ENCODE measurements at places on chromosomes 13 and 19.

GRCh38 chr13:72316716-72317115, 410.7 kb downstream of the MZT1 start:
- no peak for DNase-seq

GRCh38 chr13:26476782-26477142, 80.7 kb upstream of the WASF3 start:
- DNase-seq, result no peak

DNA sequence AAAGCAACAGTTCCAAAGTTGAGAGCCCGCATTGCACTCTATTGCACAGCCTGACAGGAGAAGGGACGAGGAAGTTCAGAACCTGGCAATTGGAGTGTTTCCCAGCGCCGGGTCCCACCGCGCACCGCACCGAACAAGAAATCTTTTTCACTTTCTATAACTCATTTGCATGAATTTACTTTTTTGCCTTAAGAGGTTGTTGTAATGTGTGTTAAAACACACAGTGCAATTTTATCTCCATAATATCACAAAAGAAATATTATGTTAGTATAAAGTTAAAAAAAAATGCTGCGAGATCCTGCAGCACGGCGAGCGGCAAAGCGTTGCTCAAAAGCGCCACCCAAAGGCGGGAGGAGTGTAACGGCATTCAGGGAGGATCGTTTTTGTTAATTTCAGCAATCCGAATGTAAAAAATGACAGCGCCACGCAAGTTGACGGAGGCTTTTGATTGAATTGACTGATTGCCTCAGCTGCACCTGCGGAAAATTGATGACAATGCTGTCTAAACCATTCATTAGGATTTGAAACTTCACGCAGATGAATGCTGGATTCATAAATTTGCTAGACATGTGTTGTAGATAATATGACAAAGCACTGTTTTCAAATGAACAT, 303.6 kb upstream of the ZNF507 start:
- DNase-seq, result no peak

GRCh38 chr19:16637535-16637934, 9.5 kb upstream of the MED26 start:
- no peak for DNase-seq

GRCh38 chr13:104318121-104318520, 1251.9 kb upstream of the SLC10A2 start:
- DNase-seq, result no peak

- DNase-seq, result no peak
These were observed 70.2 kb upstream of the XPO4 start for GRCh38 chr13:20972731-20973130.

DNA sequence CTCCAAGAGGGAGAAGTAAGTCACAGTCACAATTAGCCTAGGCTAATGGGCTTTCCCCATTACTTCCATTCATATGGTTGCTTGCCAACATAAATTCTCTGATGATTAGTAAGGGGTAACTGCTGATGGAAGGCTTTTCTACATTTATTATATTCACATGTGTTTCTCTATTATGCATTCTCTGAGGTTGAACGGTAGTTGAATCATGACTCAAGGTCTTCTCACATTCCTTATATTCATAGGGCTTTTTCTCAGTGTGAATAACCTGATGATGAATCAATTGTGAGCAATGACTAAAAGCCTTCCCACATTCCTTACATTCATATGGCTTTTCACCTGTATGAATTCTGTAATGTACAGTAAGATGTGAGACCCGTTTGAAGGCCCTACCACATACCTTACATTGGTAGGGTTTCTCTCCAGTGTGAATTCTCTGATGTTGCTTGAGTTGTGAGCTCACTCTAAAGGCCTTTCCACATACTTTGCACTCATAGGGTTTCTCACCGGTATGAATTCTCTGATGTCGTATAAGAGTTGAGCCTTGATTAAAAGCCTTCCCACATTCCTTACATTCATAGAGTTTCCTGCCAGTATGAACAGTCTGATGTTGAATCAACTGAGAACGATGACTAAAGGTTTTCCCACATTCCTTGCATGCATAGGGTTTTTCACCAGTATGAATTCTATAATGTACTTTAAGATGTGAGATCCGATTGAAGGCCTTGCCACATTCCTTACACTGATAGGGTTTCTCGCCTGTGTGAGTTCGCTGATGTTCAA, 9.3 kb downstream of the ZNF582 start:
- no peak for DNase-seq

DNA sequence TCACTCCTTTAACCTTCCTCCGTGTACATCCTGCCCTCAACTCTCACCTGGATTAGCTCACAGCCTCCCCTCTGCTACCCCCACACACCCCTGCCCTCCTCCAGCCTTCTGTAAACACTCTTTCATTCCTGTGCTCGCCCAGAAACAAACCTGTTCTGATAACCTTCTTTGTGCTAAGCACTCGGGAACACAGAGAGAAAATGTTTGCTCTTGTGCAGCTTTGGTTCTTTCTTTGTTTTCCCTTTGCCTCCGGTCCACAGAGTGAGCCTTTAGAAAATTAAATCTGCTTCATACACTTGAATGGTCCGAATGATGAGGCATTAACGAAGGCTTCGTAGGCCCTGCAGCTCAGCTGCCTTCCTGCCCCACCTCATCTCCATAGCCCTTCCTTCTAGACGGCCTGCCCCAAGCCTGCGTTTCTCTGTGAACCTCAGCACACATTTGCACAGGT, 6.6 kb upstream of the ZDHHC20 start:
- no peak for DNase-seq

DNA sequence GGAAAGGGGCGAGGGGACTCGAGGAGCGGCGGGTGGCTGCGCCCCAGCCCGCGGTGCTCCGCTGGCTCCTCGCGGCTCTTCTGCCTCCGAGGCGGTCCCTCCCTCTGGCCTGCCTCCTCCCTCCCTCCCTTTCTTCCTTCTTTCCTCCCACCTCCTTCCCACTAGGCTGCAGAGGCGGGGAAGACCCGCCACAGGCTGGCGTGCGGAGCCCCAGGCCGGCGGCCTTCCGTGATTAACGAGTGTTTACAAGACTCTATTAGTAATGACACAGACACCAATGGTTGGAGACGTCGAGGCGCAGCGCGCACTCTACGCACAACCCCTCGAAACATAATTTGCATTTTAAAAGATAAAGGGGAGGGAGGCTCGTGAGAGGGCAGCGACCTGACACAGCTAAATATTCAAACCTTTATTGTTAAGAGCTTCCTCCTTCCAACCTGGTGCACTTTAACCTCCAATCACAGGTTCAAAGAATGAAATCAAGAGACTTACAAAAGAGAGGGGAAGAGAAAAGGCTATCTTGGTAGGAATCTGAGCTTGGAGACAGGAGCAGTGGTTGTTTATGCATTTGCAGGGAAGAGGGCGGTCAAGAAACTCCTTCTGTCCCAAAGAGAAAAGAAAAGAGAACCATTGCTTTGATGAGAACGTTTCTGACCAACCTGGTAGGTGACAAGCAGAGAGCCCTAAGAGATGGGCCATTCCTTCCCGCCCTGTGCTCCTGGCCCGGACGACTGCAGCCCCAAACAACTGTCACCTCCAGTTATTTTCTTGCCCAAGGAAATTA, at the start of gene CDX2:
TSS of gene CDX2 (minus strand) at position 234 of the 784 bp plus-strand sequence. CDS start 309 bp downstream, outside the sequence.
- DNase-seq, result no peak

- no peak for DNase-seq
These were observed 7.7 kb downstream of the PPP1R12C start for GRCh38 chr19:55109527-55110291.

DNA sequence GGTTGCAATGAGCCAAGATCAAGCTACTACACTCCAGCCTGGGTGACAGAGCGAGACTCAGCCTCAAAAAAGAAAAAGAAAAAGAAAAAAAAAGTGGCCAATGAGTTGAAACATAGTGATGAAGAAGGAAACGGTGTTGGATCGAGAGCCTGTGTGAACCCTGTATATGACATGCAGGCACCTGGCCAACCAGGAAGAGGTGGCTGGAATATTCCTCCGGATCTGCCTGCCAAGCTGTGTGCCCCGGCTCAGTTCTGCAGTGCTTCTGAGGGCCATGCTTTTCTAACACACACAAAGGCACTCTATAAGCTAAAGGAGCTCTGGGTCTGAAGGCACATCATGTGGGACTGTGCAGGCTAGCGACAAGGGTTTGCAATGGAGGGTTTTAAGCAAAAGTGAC, 3.7 kb upstream of the ZNF444 start:
- no peak for DNase-seq

DNA sequence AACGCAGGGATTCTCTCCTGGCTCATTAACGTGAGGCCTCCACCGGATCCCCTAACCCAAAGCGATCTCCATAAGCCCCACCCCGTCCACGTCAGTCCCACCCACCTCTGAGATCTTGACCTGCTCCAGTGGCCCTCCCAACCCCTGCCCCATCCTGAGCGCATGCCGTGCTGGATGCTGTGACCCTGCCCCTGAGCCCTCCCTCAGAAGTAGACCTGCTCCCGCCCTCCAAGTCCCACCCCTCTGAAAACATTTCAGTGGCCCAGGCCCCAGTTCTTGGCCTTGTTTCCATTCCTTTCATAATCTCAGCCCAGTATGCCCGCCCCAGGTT, 19.9 kb downstream of the LMTK3 start:
- no peak for DNase-seq

GRCh38 chr13:46885018-46885417, 11.8 kb downstream of the HTR2A start:
- DNase-seq, result no peak

DNA sequence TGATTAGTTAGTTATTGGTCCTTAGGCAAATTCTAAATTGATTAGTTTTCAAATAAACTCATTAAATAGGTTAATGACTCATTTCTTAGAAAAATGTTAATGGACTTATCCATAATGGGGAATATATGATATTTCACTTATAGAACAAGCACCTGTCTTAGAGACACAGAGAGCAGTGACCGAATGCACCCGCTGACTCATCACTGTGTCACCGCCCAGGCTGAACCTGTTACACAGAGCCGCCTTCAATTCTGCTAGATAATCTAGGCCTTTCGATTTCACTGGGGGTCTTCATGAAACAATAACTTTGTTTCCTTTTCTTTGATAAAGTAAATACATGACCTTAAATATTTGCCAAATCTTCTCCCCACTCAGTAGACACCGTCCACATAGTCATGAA, 13.1 kb downstream of the IRS2 start:
- DNase-seq, result no peak

DNA sequence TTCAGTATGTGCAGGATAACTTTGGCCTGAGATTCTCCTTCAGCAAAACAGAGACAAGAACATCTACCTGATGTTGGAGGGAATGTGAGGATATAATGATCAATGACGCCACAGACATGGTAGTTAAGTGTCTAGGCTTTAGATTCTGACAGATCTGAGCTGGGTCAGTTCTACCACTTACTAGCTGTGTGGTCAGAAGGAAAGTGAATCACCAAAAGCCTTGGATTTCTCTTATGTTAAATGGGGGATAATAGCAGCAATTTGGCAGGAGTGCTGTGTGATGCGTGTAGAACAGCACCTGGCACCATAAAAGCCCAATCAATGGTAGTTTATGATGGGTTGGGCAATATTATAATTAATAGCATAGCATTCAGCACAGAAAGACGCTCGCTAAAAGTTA, 41.7 kb downstream of the RXFP2 start:
- no peak for DNase-seq

- no peak for DNase-seq
These were observed 263.1 kb downstream of the FGF14 start for GRCh38 chr13:102138635-102139190.

DNA sequence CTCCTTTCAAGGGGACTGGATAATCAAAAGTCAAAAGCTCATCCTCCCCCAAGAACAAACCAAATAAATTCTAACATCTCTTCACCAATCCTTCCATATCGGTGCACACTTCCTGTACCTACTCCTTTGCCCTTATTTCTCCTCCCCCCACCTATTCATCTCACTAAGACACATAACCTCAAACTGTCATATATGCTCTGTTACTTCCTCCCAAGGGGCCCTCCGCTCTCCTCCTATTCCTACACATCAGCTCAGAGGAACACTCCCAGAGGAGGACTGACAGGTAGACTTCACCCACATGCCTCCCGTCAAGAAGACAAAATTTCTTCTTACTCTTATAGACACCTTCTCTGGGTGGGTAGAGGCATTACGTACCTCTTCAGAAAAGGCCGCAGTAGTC, 48.1 kb downstream of the ZNF93 start:
- no peak for DNase-seq

DNA sequence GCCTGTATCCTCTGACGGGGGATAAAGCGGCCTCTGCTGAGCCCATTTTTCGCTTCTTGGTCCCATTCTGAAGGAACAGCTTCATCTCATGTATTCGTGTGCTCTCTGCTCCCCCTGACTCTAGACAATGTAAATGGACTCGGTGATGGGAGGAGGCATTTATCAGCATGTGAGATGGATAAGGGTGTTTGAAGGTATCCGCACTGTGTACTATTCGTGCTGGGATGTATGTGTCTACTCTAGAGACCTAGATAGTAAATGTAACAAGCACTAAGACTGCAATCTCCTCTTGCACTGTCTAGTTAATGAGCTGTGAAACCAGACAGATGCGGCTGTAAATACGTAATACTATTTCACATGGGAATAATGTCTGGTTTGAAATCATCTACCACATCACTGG, 134.6 kb upstream of the ARGLU1 start:
- no peak for DNase-seq

Data from substantia nigra (tissue), 51 donors.